ENCODE measurements at places on chromosomes 2 and 18.

- DNase-seq, result no peak
Observed at GRCh38 chr2:1310866-1311265, 102.4 kb upstream of the TPO start.

- DNase-seq, result no peak
Observed at GRCh38 chr2:96788442-96789244, 27.4 kb upstream of the CNNM3 start.

DNA sequence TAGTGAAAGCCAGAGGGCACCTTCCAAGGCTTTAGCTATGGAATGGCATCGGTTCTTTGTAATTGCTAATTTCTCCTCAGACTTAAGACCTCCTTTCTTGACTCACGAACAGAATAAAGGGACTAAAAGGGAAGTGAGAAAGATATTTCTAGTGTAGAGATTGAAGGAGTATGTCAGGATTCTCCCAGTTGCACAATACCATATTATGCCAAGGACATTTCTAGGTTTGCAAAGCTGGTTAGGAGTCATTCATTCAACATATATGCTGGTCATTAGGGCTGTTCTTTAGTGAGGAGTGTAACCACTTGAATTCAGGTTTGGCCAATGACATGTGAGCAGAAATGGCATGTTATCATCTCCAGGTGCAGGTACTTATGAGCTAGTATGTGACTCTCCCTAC lies 7.4 kb downstream of the REEP1 start:
- DNase-seq, result no peak

DNA sequence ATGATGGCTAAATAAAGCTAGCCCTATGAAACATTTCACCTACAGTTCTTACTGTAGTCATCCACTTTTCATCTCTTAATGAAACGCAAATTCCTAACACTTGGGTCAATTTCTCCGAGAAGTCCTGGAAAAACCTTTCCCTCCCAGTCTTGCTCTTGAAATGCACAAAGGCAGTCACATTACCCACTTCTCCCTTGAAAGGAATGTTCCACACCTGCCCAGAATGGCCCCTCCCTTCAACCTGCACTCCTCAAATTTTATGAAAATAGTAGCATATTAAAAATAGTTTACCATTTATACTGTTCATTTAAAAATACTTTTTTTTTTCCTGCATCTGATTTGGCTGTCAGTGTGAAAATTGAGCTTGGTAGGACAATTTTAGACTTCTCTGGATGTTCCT lies 64.7 kb upstream of the ACAA2 start:
- DNase-seq, result no peak

- DNase-seq, result peak; percentile 86
Observed at GRCh38 chr2:97645695-97646629, at the start of gene COX5B. Gene COX5B, plus strand, starts transcription at chr2:97646062. Its CDS starts 25 bp downstream, at chr2:97646087.

DNA sequence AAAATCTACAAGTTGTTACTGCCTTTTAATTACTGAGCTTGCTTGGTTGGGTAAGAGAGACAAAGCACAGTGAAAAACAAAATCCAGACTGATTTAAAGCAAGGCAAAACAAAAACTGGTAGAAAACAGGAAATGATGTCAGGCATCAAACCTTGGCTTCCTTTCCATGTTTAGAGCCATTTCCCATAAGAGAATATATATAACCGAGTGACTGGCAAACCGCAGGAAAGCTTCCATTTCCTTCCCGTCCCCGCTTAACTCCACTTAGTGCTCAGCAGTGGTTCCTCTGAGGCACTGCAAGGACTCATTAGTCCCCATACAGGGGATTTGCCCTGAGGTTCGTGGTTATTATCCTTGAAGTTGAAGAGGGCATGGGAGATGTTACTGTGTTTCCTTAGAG lies 446.3 kb downstream of the LPIN1 start:
- no peak for DNase-seq

DNA sequence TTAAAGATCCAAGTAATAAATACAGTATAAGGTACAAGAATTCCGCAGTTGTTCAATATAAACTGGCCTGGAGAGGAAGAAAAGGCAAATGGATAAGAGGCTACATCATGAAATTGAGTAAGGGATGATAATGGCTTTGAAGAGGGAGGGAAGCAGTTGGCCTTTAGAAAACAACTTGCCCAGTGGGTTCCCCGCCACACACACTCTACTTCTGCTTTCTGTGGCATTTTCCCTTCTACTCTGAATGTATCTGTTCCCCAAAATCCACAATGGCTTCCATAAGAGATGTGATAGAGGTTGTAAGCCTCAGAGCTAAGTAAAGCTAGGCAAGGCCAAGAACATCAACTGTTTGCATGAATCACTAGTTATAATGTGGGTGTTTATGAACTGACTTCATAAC lies 221.3 kb downstream of the MBD2 start:
- no peak for DNase-seq

- no peak for DNase-seq
Observed at GRCh38 chr2:38494394-38494793, 108.3 kb downstream of the HNRNPLL start.

DNA sequence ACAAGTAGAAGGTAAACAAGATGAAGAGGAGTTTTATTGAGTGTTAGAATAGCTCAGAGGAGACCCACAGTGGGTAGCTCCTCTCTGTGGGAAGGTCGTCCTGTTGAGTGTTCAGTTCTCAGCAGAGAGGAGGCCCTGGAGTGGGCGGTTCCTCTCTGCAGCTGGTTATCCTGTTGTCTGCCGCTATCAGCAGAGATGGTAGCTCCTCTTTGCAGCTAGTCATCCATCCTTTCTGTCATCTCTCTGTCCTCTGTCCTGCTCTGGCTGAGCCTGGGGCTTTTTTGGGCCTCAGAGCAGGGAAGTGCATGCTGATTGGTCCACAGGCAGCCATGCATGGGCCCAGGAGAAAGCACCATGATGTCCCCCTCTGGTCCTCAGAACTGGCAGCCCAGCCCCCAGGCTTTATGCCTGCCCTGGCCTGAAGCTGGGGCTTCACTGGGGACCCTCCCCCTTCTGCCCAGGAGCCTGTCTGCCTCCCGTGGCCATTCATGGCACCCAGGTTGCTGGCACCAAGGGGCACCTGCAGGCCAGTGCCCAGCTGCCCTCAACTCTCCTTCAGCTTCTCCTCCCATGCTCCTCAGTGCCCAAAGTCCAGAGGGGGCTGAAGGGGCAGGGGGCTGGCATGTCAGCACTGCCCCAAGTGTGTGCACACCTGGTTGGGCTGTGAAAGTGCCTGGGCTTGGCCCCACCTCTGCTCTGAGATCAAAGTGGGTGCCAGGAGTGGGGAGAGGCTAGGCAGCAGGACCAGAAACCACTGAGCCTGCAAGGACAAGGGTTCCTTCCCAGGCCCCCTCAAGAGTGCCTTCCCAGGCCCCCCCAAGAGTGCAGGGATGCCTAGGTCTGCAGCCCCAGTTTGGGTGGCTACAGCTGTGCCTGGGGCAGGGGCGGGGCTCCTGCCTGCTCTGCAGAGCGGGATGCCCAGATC lies 98.7 kb downstream of the TWIST2 start:
- no peak for DNase-seq

GRCh38 chr2:10877651-10878111 lies 34.1 kb upstream of the KCNF1 start:
- no peak for DNase-seq

GRCh38 chr2:147689220-147689909 lies 155.5 kb upstream of the ACVR2A start:
- DNase-seq, result no peak

- DNase-seq, result no peak
Observed at GRCh38 chr18:24200494-24201290, 61.8 kb downstream of the CABYR start.

DNA sequence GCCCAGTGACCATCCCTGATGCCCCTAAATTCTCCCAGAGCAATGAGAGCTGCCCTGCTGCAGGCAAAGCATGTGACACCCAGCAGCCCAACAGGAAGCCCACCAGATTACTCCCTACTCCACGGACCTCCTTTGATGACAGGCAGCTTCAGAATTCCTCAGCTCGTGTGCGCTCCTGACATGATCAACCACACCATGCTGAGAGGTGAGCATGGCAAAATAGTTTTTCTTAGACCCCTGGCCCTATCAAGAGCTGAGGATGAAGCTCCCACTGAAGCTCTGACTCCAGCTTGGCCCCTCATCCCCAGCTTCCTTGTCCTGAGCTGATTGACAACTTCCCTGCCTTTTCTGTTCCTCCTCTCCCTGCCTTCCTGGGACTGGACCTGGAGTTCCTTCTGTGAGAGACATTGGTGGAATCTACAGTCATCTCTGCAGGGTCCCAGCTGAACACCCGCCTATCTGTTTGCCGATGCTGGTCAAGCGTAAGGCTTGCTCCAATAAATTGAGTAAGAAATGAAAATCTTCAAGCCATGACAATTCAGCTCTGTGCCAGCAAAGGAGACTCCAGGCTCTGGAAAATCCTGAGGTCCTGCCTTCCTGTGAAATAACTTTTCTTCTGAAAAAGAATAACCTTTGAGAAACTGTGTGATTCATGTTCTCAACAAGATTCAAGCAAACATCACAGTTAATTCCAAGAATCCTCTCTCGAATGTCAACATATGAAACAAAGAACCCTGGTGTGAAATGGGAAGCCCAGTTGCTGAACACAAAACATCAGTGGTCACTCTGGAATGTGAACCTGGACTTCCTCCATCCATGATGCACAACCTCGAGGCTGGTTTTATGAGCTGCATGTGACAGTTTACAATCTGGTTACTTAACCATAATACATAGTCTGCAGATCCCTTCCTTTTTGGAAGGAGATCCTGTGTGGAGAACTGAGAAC lies 201.1 kb downstream of the SPP2 start:
- peak; percentile 98 for DNase-seq

- peak; percentile 84 for DNase-seq
Observed at GRCh38 chr2:28342081-28342967, 50.3 kb upstream of the FOSL2 start.

GRCh38 chr2:114128263-114128662 lies 238.4 kb downstream of the ACTR3 start:
- no peak for DNase-seq

DNA sequence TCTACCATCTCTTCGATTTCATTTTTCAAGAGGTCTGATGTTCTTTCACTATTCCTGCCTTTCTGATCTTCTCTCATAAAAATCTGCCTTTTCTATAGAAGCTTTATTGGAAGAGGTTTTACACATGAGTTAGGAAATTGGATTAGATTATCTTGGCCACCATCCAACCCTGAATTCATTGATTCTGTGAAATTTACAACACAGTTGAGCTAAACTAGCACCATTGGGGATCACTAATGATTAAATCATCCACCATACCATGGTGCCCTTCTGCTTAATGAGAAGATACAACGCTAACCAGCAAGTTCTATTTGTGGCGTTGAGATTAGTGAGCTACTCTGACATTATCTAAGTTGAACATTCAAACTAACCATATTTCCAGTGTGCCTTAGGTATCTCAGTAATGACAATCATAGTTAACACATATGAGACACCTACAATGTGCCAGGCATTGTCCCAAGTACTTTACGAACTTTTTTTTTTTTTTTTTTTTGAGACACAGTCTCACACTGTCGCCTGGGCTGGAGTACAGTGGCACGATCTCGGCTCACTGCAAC lies 17.3 kb upstream of the LBH start:
- no peak for DNase-seq

DNA sequence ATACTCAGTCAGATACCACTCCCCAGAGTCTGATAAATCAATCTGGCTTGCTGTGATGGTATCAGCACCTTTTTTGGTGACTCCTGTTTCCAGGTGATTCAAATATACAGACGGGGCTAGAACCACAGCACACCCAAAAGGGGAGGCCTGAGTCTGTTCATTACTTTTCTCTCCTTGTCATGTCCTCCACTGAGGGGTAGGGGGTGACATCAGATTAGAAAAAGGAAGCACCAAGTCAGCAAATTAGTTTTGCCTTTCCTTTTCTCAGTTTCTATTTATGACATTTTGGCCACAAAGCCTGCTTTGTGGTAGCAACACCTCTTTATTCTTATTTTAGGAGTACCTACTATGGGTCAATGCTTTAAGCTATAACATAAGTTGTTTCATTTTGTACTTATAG lies 127.4 kb downstream of the CCDC102B start:
- DNase-seq, result no peak

- DNase-seq, result no peak
Observed at GRCh38 chr2:173962583-173963110, 2.5 kb downstream of the SP3 start.

DNA sequence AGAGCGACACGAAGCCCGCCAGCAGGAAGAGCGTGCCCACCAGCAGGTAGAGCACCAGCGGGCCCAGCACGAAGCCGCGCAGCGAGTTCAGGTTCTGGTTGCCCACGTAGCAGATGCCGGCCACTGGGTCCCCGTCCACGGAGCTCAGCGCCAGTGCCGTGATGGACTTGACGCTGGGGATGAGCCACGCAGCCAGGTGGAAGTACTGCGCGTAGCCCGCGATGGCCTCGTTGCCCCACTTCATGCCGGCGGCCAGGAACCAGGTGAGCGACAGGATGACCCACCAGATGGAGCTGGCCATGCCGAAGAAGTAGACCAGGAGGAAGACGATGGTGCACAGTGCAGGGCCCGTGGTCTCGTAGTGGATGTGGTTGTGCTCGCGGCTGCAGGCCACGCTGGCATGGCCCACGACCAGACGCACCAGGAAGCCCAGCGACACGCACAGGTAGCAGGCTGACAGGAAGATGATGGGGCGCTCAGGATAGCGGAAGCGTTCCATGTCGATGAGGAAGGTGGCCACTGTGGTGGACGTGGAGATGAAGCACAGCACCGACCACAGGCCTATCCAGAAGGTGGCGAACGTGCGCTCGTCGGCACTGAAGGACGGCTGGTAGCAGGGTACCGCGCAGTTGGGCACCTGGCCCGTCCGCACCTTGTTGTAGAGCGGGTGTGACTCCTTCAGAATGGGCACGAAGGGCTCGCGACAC lies 2.1 kb downstream of the FZD5 start:
- no peak for DNase-seq

DNA sequence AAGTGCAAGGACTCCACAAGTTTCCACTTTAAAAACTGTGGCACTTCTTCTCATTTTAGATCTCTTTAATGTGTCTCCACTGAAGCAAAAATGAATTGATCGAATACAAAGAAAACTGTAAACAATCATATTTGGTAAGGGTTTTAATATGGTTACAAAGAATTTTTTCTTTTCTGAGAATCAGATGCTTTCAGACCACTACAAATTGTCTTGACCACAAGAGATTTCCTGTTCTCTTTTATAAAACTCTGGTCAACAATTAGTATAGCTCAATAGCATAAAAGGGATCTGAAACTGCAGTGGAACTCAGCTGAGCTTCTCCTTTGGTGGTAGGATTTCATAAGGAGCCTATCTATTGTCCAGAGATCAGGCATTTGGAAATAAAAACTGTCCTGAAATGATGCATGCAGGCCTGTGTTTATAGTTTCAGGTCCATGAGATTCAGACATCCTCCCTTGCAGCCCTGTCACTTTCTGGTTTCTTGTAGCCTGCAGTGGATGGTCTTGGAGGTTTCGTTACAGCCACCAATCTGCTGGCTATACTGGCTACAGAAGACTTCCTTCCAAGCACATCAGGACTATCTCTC lies 120.0 kb downstream of the DOCK10 start:
- no peak for DNase-seq

GRCh38 chr2:10410823-10411437 lies 37.2 kb downstream of the ODC1 start:
- DNase-seq, result no peak

DNA sequence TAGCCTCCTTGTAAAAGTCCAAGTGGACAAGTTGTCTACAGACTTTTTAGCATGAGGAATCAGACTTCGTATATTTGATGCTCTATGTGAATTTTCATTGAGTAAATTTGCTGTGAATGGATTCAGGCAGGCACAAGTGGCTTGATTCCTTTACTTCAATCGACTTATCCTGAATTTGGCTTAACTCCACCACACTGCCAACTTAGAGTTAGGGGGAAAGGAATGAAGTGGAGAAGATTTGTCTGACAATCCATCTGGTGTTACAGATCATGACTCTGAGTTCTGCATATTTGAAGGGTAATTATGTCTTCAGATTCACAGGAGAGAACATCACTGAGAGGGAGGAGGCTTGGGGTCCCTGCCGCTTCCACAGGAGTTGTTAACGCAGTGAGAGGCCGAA lies 829.3 kb downstream of the DCC start:
- DNase-seq, result no peak
